ENCODE measurements at places on chromosomes 2 and 18.

DNA sequence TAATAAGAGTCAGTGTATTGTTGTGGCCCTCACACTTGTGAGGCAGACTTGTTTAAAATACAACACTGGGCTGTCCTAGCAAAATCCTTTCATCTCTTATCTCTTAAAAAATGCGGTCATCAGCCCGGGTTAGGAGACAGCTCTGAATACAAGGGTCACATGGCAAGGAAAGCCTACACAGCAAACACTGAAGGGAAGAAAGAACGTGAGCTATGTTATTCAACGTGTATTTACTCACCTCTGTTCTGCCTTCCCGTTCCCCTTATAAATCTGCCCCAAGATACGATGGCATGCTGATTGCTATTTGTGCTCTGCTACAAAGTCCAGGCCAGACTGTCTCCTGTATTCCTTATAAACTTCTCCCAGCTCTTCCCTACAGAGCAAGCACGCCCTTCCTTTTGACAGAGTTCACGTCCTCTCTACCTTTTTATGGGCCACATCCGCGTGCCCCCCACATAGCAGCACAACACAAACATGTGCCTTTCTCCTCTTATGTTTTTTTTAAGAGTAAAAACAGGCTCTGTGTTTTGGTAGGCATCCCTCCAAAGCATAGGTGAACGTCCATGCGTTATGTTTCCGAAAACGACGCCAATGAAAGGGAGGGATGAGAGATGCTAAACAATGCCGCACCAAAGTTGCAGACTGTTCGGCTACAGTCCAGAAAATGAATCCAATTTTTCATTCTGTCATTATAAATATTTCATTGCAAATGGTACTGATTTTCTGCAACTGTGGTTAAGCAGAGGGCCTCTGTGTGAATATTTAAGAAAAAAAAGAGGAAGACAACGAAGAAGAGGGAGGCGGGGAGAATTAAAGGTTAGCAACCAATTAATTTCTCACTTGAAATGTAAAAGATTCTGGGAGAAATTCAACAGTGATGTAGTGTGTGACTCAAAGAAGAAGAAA lies 274.7 kb downstream of the ZNF521 start:
- no peak for DNase-seq

DNA sequence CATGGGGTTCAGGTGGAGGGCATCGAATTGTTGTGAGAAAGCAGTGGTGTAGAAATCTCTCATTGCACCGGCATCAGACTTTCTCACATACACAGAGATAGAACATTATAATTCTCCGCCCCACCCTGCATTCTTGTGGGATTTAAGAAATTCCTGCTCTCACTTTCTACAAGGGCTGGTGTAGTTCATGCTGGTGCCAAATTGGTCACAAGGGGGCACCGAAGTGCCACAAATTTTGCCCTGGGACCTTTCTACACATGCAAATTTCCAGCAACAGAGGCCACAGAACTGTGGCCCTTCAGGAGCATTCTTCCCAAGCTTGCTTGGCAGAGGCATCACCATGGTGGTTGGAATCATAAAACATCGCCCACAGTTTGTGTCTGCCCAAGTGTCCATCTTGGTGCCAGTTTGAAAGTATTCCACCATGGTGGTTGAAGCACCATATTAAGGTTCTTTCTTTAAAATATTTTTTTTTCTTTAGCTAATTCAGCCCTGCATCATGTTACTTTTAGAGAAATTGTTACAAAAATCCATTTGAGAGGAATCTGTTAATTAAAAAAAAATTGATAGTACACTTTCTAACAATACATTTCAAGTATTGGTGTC lies 521.2 kb upstream of the FANCL start:
- no peak for DNase-seq

GRCh38 chr18:28124131-28125029 lies 52.5 kb downstream of the CDH2 start:
- no peak for DNase-seq

GRCh38 chr18:23250893-23251656 lies 115.8 kb downstream of the CABLES1 start:
- no peak for DNase-seq

DNA sequence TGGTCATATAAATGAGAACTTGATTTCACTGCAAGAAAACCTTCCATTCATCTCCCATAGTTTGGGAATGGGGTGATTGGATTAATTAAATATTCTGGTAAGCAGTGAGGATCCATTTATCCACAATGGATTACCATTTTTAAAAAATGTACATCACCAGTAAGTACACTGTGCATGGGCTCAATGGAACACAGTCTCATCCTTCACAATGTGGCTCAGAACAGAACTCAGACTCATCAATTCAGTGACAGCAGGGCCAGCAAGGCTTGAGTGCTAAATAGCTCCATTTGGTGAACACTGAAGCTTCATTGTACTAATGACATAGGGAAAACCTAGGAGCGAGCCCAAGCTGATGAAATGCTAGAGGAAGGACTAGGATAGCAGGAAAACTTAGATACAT lies 223.8 kb downstream of the CMPK2 start:
- no peak for DNase-seq

Measured in activated T-helper 2 cell treated with anti-CD3 and anti-CD28 coated beads, Interferon-gamma antibody, Interleukin-2, Interleukin-4, amounts not matched to agents 10 μg/mL and 5 μg/mL and 100 μg/mL, durations not matched to agents 14 hours and 24 hours and 36 hours (primary cell).